ENCODE measurements at places on chromosomes 1 and 21.

- DNase-seq, result no peak
Measured at GRCh38 chr1:169958987-169959386, 65.3 kb upstream of the SCYL3 start.

- no peak for DNase-seq
Measured at GRCh38 chr1:22626237-22627157, 9.9 kb upstream of the C1QA start.

- DNase-seq, result no peak
Measured at GRCh38 chr1:167934426-167935215, 1.9 kb upstream of the DCAF6 start.

DNA sequence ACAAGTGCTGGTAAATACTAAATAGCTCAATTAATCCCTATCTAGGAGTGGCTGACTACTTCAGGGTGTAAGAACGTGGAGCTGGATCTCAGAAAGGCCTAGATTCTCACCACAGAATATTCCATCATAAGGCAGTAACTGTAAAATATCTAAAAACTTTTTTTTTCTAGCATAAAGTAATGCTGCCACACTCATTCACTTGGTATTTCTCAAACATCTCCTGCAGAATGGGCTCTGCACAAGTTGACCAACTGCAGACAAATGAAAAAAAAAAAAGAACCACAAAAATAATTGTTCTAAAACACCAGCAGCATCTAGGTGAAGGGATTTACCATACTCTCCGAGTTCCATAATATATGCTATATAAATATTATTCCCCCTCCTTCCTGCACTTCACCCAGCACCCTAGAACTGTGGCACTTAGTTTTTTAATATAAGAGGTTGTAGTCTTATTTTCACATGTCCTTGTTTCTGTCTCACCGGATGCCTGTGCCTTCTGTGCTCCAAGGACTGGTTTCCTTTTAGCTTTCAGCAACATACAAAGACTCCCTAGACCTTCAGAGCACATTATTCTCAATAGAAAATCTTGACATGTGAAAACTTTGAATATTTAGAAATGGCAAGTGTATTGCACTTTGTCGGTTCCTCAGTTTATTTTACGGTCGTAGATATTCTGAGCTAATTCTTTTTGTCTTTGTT is 8.9 kb downstream of the VSIG8 start:
- DNase-seq, result no peak

DNA sequence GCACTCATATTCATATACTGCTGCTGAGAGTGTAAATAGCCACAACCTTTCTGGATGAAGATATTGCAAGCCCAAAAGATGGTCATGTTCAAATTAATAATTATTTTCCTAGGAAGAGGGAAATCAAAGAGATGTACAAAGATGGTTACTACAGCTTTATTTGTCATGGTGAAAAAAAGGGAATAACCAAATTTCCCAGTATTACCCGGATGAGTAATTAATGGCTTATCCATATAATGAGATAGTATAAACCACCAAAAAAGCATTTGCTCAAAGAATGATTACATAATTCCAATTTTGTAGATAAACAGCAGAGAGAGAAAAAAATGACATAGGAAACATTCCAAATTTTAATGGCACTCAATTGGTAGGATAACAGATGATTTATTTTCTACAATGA is 165.6 kb downstream of the C1orf21 start:
- no peak for DNase-seq

DNA sequence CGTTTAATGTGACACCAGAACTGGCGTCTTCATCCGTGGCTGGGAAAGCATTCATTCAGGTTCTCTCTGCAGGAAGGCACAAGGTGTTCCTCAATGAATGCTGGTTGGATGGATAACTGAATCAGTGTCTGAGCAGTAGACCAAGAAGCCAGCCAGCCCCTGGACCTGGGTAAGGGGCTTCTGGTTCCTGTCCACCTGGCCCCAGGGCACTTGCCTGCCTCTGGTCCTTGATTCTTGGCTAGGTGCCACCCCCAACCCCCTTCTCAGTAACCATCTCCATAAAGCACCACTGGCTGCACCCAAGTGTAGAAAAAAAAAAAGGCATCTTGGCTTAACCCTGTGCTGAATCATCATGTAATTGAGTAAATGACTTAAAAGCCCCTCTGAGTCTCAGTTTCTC is 59.1 kb downstream of the KCND3 start:
- DNase-seq, result no peak
